T-helper 2 cell treated with Interferon-gamma antibody and Interleukin-4, amounts not matched to agents 5 μg/mL and 100 μg/mL, for 36 hours (primary cell): ENCODE measurements at places on chromosomes 2 and 18.

GRCh38 chr2:32484937-32485336 lies 128.1 kb downstream of the BIRC6 start:
- DNase-seq: no peak

- DNase-seq: no peak
Measured at GRCh38 chr18:76564655-76565237, 69.7 kb upstream of the ZNF516 start.

- no peak for DNase-seq
Measured at GRCh38 chr2:18423636-18424035, 136.8 kb downstream of the RDH14 start.

GRCh38 chr2:239666053-239666854 lies 265.4 kb upstream of the HDAC4 start:
- DNase-seq: no peak

DNA sequence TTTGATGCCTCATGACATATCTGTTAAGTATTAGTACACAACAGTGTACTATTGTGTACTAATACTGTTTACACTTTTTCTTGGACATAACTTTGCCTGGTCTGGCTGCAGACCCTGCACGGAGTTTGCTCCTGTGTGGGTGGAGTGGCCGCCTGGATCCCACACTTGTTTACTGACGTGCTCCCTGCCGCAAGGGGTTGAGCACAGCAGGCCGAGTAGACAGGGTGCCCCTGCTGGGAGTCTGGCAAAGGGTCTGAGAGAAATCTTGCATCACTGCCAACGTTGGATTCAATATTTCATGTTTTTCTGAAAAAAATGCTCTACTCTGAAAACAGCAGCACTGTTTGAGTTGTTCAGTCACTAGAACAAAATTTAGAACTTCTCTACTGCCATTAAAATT lies 59.0 kb downstream of the PDK1 start:
- DNase-seq: no peak
